Astrocyte (in vitro differentiated cells and primary cell): ENCODE measurements at places on chromosomes 2 and 18. TPM values are rescaled to one million over a fixed set of nuclear protein-coding genes. Genes with fewer than 3 reads are reported as not detected.

The VAMP5 gene
- 17.1 and 17.6 TPM in 2 replicates for total RNA-seq

DNA sequence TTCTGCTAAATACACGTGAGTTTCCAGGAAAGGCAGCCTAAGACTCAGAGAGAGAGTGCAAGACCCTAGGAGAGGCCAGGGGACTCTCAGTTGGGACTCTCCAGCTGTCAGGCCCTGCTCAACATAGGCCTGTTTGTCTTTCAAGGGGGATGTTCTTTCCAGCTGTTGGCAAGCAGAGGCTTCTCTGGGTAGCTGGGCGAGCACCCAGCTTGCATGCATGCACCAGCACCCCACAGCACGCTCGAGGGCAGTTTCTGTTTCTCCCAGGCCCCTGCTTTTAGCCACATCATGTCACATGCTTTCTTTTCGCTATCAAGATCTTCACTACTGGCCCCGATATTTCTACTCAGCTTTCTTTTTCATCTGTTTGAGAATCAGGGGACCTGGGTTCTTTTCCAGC, 479.3 kb upstream of the HS6ST1 start:
- DNase-seq, result no peak

DNA sequence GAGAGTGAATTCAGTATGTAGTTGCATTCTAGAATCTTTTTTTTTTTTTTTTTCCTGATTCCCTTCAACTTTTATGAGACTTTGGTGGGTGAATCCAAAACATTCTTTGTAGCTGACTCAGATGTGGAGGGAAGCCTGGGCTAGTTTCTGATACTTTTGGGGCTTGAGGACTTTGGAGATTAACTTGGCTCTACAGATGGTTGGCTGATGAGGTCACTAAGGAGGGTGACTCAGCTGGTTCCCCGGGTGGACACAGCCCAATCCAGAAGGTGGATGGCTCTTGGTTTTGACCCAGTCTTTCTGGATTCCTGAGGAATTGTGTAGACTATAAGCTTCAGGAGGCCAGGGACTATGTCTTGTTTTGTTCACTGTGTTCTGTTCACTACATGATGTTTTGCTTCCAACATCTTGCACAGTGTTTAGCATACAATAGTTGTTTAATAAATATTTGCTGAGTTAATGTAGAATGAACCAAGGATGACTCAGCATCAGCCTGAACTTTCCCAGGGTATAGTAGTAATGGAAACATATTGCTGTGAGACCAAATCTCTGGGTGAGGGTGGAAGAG, 30.5 kb downstream of the LAMA3 start:
- peak; percentile 98 for DNase-seq

The SRBD1 gene
- 9.3 and 9.5 TPM in 2 replicates for total RNA-seq

- no peak for DNase-seq
These were observed 10.9 kb upstream of the EML6 start for GRCh38 chr2:54712516-54712915.
